MV-4-11 (cell line): ENCODE measurements at places on chromosomes 5 and 9.

- no peak for DNase-seq
Measured at GRCh38 chr5:72752909-72753308, 63.6 kb upstream of the TNPO1 start.

DNA sequence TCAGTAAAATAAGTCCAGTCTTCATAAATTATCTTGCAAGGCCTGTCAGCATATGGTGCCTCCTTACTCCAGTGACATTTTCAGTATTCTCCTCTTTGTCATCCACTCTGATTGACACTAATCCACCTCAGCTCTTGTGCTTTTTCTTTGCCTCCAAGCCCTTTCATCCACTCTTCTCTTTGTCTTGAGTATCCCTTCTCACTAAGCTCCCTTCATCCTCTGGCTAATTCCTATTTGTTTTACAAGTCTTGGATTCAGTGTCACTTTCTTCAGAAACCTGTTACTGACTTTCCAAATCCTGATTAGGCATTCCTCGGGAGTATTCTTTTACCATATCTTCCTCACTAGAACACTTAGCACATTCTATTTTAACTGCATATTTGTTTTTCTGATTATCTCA, 100.6 kb upstream of the VCAN start:
- no peak for DNase-seq

DNA sequence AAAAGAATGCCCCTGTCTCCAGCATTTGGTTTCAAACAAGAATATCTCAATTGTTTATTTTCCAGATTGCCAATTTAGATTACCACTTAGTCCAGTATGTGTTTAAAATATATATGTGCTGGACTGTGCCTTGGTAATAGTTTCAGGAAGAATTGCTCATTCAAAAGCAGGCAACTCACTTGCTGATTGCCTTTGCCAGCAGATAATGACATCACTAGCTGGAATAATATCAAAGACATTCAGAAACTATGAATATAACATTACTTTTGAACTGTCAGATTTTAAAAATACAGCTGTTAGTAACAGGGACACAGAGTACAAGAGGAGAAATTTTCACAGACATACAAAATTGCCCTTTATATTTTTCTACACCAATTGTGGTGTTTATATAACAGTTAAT, 96.0 kb upstream of the ITGA2 start:
- no peak for DNase-seq

DNA sequence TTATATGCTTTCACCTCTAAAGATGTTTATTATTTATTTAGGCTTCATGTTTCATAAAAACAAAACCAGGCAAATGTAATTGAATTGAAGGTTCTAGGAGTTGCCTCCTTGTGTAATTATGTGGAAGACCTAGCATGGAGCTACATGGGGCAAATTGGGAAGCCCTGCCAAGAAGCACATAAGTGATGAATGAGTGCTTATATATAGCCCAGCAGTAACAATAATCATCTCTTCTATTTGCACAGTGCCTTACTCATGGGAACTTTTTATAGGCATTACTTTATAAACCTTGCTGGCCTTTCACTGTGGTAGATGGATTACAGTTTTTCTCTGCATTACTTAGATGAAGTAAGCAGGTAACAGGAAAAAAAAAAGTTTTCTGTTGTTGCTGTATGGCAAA, 40.0 kb upstream of the GRAMD2B start:
- no peak for DNase-seq
